Left hindlimb (tissue), 1 donor: ENCODE measurements at places on chromosomes 6 and 20.

- no peak for DNase-seq
Measured at GRCh38 chr6:116547358-116547757, 1.9 kb upstream of the TRAPPC3L start.

DNA sequence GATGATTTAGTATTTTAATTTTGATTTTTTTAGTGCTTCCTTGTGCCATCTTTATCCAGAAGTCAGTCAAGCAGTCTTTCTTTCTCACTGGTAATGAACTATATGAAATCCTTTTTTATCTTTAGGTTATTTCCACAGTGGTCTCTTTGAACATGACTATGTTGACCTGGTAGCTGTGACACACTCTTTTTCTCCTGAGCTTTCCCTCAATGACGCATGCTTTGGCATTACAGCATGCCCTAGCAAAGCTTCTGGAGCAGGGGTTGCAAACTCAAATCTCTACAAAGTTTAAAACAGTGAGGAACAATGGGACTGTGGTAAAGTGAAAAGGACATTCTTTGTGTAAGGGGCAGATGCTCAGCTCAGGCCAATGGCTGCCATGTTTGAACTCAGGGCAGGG lies 4.5 kb upstream of the PLAGL1 start:
- DNase-seq = no peak

DNA sequence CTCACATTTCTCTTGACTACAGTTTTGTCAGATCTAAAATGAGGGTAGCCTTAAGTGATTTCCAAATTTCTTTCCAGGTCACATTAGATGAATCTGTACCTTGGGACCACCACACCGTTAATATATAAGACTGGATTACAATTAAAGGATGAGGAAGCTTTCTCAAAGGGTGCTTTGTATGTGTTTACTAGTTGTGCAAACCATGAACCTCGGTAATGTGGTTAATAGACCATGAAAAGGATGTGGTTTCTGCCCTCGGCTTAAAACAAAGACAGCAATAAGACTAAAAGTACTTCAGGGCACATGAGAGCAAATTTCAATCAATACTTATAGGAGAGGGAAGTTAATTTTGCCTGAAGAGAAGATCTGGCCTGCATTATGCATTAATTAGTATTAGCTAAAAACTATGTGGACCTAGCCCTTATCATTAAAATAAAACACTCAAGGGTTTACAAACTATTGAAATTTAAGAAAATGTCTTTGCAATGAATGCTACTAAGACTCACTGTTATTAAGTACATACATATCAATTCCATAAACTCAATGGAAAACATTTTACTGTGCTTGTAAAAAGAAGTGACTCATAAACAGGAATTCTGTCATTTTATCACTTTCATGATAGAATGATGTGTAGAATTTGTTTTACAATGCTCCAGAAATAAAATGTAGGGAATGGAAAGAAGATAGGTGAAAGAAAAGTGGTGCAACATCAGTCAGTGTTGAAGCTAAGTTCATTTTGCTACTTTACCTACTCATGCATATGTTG lies 936 bp upstream of the TMX4 start:
- DNase-seq = no peak

DNA sequence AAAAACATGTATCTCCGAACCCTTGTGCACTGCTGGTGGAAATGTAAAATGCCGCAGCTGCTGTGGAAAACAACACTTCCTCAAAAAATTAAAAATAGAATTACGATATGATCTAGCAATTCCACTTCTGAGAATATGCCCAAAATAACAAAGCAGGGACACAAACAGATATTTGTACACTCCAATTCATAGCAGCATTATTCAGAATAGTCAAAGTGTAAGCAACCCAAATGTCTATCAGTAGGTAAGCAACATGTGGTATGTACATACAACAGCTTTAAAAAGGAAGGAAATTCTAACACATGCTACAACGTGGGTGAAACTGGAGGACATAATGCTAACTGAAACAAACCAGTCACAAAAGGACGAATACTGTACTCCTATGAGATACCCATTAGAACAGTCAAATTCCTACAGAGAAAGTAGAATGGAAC lies 5.7 kb upstream of the RAB5IF start:
- DNase-seq = no peak

GRCh38 chr6:37602346-37602745 lies 95.3 kb downstream of the MDGA1 start:
- DNase-seq = no peak

- no peak for DNase-seq
Measured at GRCh38 chr6:75116946-75117345, 88.9 kb downstream of the COL12A1 start.

- DNase-seq = no peak
Measured at GRCh38 chr6:66866801-66867200, 1159.8 kb upstream of the EYS start.

DNA sequence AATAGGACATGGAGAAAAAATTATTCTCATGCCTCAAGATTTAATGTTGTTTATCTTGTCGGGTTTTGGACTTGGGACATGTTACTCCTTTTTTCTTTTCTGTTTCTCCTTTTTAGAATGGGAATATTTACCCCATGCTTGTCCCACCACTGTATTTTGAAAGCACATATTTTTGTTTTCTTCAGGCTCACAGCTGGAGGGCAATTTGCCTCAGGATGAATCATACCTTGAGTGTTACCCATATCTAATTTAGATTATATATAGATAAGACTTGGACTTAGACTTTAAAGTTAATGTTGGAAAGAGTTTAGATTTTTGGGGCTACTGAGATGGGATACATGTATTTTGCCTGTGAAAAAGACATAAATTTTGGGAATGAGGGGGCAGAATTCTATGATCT lies 541.6 kb upstream of the MAN1A1 start:
- DNase-seq = no peak

DNA sequence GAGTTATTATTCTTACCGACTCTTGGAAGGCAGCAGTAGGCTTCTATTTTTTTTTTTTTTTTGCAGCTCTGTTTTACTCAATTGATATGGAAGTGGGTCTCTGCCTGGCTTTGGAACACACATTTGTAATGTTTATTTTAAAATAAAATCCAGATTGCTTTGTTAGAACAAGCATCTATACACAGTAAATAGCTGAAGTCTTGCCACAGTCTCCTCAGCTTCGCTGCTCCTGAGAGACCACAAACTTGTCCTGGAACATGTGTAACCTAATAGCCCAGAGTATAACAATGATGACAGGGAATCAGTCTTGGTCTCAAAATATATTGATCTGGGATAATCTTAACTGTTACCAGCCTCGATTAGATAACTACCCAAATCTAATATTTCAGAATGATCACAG lies 299.8 kb upstream of the NOX3 start:
- DNase-seq = no peak

DNA sequence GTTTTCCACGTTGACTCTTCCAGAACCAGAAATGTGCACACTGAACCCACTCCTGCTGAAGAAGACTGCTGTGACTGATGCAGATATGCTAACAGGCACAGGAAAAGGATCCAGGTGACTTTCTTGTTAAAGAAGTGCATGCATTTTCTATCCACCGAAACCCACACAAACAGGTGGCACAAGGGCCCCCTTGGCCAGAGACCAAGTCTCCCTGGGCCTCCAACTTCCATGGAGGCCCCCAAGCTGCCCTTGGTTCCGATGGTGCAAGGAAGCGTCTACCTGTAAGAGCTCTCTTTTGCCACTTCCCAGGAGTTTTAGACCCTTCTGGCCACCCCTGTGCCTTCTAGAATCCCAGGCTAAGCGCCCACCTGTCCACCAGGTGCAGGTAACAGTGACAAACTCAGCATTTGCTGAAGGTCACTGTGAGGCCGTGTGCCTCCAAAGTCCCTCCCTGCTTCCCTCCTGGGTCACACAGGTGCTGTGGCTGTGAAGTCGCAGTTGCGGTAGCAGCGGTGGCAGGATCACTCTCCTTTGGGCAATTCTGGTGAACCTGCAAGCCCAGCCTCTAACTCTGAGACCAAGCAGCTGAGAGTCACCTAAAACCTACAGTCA lies 134.8 kb downstream of the PXDC1 start:
- no peak for DNase-seq

DNA sequence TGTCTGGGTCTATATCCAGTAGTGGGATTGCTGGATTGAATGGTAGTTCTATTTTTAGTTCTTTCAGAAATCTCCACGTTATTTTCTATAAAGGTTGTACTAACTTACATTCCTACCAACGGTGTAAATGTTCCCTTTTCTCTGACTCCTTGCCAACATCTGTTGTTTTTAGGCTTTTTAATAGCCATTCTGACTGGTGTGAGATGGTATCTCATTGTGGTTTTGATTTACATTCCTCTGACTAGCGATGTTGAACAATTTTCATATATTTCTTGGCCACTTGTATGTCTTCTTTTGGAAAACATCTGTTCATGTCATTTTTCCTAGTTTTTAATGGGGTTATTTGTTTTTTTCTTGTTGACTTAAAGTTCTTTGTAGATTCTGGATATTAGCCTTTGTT lies 99.3 kb downstream of the BMP2 start:
- DNase-seq = no peak

- no peak for DNase-seq
Measured at GRCh38 chr20:55974491-55975202, 30.7 kb downstream of the CBLN4 start.

DNA sequence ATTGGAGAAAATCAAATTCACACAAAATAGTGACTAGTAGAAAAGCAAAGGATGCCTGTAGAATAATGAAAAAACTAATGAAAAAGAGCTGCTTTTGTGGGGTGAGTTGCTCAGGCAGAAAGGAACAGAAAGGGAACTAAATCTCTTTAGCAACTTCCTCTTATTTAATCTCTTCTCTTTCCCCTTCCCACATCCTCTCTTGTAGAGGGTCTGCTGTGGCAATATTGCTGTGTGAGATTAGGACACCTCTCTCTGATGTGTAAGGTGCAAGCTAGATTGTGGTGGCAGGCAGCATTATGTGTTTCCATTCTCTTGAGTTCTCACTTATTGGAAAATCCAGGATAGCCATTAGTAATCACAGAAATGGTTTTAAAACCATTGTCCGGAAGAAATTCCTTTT lies 49.7 kb downstream of the SYNE1 start:
- DNase-seq = no peak

DNA sequence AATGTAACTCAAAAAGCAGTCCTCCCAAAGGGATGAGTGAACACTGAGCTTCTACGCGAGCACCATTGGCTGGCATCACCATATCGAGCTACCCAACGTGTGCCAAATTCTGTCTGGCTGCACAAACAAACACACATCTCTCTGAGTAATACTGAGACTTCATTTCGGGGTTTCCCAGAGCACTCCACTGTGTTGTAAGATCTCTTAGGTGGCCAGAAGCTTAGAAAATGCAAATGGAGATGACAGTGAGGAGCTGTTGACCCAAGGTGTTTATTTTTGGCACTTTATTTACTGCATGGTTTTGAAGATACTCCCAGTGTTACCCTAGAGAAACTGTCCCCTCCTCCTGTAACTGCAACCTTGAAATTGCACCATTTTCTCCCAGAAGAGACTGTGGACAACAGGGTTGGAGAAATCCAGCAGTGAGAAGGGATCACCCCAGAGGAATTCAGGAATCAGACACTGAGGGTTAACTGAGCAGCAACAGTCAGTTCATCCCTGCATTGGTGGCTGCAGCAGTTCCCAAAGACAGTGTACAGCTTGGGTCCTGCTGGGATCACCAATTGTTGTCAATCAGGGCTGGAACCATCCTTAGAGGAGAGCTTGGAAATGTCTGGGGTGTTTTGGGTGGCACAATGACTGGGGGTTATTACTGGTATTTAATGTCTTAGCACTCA lies 1.0 kb upstream of the RIPOR2 start:
- no peak for DNase-seq

DNA sequence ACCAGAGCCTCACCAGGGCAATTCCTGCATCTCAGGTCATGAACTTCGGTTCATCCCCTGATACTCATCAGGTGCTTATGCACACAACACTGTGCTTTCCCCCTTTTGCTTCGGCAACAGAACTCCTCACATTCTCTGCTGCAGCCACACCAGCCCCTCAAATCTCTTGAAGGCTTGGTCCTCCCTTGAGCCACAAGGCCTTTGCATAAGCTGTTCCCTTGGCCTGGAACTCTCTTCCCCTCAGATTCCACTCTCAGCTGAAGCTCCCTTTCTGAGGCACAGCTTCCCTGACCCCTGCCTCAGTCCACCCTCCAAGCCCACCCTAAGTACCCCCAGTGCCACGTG lies 76.4 kb downstream of the NOL4L start:
- no peak for DNase-seq

- DNase-seq = no peak
Measured at GRCh38 chr6:99590728-99591672, 15.6 kb upstream of the PRDM13 start.

DNA sequence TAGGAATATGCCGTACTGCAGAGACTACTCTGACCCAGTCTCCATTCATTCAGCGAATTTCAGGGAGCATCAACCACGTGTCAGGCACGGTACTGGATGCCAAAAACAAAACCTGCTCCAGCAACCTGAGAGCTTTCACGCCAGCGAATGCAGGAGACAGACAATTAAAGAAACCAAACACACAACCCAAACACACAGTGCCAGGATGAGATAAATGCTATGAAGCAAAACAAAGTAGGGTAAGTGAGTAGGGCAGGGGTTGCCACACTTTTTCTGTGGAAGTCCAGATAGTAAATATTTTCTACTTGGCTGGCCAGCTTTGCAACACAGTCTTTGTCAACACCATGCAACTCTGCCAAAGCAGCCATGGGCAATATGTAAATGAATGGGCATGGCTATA lies 10.0 kb downstream of the MOCS1 start:
- no peak for DNase-seq

GRCh38 chr6:131336596-131336995 lies 201.3 kb downstream of the AKAP7 start:
- no peak for DNase-seq

- no peak for DNase-seq
Measured at GRCh38 chr6:112576423-112576822, 229.3 kb downstream of the RFPL4B start.

GRCh38 chr6:17397764-17398194 lies 4.4 kb downstream of the CAP2 start:
- DNase-seq = no peak

DNA sequence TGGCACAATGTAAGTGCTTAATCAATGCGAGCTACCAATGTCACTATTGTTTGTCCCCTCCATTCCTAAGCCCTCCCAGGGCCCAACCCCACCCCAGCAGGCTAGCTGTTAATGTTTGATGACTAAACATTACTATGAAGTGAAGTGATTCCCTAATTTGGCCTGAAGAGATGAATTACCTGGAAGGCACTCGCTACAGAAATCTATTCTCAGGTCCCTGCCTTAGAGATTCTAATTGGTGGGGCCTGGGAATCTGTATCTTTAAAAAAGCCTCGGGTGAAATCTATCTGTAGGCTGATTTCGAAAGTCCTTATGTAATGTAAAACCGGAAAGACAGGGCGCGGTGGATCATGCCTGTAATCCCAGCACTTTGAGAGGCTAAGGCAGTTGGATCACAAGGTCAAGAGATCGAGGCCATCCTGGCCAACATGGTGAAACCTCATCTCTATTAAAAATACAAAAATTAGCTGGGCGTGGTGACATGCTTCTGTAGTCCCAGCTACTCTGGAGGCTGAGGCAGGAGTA lies 16.9 kb upstream of the SNAI1 start:
- DNase-seq = no peak

GRCh38 chr6:133542056-133542821 lies 301.1 kb downstream of the EYA4 start:
- DNase-seq = no peak

GRCh38 chr20:5881703-5882102 lies 68.6 kb downstream of the TRMT6 start:
- DNase-seq = no peak
